T-helper 22 cell (primary cell): ENCODE measurements at places on chromosomes 2 and 18.

DNA sequence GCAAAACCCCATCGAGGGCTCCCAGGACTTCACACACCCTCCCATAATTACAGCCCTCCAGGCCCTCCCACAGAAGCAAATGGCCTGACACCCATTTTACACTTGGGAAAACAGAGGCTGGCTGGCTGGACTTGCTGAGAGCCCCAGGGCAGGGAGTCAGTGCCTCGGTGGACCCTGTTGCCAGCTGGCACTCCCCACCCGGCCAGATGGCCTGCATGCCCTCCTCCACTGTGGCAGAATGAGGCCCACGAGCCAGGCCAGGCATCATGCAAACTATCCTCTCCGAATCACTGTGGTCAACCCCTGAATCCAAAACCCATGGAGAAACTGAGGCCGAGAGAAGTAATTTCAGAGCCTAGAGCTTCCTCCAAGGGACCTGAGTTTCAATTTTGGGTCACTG, 129.7 kb downstream of the SMAD2 start:
- no peak for DNase-seq

DNA sequence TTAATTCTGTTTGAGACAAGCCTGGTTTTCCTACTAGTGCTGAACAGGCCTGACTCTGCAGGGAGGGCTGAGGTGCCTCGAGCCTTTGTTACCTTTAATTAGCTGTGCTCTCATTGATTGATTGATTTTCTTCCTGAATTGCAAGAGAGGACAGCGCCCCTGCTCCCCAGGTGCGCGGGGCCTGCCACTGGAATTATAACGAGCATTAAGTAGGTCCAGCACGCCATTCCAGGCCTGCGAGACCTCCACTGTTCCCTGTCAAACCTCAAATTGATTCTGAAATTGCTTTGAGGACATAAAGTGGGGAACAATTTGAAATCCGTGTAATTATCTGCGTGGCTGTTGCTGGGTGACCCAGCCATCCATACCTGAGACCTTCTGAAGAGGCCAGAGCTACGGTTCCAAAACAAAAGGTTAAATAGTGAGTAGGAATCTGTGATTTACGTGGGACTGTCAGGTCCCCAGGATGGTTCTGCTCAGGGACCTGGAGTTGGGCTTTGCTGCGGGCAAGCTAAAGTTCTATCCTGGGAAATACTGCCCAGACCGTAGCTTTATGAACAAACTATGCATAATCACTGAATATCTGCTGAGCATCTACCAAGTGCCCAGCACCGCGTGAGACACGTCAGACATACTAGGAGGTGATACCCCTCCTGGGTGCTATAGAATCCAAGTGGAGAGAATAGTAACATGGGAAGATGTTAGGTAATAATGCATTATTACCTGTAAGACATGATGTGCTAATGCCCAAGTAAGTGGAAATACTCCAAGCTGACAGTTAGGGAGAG, 104.1 kb downstream of the ZBTB7C start:
- no peak for DNase-seq

- no peak for DNase-seq
These were observed 557.5 kb downstream of the ARHGAP15 start for GRCh38 chr2:143686585-143687164.

GRCh38 chr18:31557446-31557845, 34.2 kb upstream of the TTR start:
- no peak for DNase-seq

GRCh38 chr2:195575879-195576401, 81.1 kb upstream of the SLC39A10 start:
- DNase-seq: no peak

DNA sequence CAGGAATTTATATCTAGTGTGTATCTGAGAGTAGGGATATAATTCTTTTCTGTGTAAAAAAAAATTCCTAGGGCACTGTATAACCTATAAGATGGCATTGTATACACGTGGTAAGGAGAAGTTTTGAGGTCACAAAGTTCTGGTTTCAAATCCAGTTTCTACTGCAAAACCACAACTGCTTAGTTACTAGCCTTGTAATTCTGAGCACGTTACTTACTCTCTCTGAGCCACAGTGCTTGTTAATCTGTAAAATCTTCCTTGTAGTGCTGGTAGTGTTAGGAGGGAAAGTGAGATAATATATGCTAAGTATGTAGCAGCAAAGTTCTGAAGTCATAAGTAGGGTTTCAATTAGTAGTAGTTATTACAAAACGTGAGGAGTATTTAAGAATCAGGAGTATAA, 175.4 kb downstream of the SATB2 start:
- no peak for DNase-seq
